ENCODE measurements at places on chromosomes 5 and 9.
A peak's percentile ranks its signal among the peaks of the same experiment; 100 is the strongest.

DNA sequence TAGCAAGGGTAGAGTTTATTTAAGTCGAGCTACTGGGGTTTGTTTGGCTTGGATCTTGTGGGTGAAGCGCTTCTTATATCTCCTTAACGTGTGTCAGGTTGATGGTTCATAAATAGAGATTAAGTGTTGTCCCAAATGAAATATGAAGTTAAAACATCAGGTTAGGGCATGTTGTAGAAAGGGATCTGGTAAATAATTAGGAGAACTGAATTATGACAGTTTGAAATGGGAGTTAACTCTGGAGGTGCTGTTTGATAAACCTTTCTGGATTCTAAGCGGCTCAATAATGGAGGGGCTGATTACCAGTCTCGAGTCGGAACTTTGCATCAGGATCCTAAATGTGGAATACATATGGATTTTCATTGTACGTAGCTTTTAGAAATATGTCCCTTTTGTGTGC, 717.0 kb upstream of the WWC1 start:
- no peak for DNase-seq

GRCh38 chr9:121839726-121840500, 188.5 kb downstream of the DAB2IP start:
- no peak for DNase-seq

- no peak for DNase-seq
Observed at GRCh38 chr5:74336297-74336696, 304.2 kb downstream of the ENC1 start.

- no peak for DNase-seq
Observed at GRCh38 chr5:151717416-151717815, 30.7 kb upstream of the SPARC start.

DNA sequence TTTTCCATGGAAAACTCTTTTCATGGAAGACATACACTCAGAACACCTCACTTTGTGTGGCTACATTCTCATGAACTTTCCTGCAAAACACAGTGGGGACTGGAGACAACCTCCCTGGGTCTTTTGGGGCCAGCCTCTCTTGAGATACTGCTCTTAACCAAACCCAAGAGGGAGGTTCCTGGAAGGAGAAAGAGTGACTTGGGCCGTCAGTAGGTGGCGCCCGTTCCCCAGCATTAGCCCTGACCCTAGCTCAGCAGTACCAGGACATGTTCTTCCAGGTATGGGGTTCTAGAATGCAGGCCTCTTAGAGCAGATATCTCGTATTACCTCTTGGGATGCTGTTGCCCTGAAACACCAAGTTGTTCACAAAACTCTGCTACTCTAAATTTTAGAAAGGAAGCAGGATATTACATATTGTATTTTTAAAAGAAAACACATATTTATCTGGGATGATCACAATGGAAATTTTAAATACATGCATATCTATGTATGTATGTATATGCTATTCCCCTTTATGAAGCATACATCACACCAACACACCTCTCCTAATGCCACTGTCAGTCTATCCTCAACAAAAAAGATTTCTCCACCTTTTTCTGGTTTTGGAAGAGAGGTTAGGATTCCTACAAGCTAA, 15.8 kb upstream of the GLIS3 start:
- peak; percentile 34 for DNase-seq

GRCh38 chr5:143445776-143446175, 42.3 kb upstream of the NR3C1 start:
- DNase-seq: no peak

DNA sequence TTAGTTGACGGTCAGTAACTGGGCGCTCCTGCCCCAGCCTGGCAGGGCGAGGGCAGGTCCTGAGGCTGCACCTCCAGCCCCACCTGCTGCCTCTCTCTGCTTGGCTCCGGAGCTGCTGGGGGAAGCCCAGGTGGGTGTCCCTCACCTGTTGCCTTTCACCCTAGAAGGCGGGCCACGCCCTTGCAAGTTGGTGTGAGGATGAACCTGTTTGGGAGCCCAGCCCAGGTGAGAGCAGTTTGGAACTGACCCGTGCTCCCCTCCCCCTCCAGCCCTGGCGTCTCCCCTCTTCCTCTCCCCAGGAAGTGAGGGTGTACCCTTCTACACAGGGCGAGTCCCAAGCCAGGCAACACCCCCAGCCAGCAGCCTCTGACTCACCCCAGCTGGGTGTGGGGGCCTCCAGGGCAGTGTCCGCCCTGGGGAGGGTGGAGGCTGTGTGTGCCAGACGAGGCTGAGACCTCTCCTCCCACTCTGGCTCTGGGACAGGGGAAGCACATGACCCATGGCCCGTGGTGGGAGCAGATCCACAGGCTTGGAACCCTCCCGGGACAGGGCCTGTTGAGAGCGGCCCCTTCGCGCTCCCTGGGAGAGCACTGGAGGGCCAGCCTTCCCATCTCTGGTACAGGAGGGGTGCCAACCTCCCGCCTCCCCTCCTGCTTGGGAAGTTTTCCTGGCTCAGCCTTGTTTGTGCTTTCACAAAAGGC, 10.4 kb downstream of the LRRC8A start:
- DNase-seq: peak; percentile 94

GRCh38 chr9:136544964-136545691, 720 bp downstream of the NOTCH1 start:
- no peak for DNase-seq

DNA sequence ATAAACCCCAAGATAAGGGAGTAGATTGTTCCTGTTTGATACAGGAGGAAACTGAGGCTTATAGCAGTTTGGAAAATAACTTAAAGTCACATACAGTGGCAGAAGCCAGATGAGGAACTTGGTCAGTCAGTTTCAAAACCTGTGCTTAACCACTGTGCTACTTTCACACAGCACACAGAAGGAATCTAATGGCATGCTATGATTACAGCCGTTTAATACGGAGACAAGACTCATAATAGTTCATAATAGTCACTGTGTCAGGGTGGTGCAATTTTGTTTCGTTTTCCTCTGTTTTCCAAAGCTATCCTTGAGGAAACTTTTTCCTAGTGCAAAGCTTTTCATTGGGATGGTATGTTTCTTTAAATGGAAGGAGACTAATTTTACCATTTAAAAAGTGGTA, 112.3 kb downstream of the GCNT1 start:
- DNase-seq: no peak

GRCh38 chr9:86488794-86489193, 134.6 kb upstream of the TUT7 start:
- no peak for DNase-seq

GRCh38 chr5:132483661-132484390, 6.7 kb downstream of the IRF1 start:
- no peak for DNase-seq

GRCh38 chr5:147451193-147451592, 58.7 kb downstream of the DPYSL3 start:
- no peak for DNase-seq

DNA sequence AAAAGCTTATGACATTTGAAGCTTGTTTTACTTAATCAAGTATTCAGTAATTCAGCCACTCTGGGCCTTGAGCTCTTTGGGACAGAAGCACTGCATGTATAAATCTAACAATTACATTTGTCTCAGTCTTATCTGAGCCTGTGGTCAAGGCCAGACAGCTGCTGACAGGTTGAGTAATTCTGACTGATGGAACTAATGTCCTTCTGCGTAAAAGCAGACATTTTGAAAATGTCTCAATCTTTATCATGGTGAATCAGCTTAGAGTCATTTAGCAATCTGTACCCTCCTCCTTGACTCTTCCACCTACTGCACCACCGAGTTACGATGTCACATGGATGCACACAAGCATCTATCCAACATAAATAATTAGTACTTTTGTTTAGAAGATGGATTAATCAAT, 400.0 kb downstream of the ARRDC3 start:
- DNase-seq: no peak

DNA sequence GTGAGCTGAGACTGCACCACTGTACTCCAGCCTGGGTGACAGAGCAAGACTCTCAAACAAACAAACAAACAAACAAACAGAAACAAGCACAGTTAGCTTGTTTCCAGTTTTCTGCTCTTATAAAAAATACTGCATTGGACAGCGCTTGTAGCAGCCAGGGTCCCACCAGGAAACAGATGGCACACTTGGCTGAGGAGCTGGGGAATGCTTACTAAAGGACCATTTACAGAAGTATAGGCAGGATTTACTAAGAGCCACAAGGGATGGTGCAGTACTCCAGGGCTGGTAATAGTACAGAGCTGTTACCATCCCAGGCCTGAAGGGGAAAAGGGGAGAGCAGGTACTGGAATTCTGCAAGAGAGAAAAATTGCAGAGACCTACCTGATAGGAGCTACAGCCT, 5.2 kb upstream of the ANKS6 start:
- no peak for DNase-seq

GRCh38 chr9:98010445-98010844, 27.3 kb downstream of the ANP32B start:
- no peak for DNase-seq

DNA sequence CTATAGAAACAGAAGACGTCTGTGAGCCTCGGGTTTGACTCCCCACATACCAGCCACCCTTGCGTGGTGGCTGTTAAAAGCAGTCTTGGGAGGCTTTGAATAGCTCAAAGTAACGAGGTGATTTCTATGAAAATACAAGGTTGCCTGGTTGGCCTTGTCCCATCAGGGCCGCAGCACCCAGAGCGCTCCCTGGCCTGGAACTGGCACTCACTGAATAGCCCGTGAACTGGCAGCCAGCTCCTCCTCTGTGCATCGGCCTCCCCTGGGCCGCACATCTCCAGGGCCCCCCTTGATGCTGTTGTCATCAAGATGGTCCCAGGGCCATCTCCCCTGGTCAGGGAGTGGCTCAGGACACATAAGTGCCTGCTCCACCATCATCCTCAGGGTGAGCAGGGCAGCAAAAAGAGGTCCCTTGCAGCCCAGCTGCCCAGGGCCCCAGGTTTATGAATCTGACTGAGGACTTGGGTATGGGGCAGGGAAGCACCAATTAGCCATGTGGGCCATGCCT, 144.6 kb upstream of the PPP1R26 start:
- no peak for DNase-seq

- no peak for DNase-seq
Observed at GRCh38 chr5:80122579-80122978, 87.4 kb downstream of the THBS4 start.

DNA sequence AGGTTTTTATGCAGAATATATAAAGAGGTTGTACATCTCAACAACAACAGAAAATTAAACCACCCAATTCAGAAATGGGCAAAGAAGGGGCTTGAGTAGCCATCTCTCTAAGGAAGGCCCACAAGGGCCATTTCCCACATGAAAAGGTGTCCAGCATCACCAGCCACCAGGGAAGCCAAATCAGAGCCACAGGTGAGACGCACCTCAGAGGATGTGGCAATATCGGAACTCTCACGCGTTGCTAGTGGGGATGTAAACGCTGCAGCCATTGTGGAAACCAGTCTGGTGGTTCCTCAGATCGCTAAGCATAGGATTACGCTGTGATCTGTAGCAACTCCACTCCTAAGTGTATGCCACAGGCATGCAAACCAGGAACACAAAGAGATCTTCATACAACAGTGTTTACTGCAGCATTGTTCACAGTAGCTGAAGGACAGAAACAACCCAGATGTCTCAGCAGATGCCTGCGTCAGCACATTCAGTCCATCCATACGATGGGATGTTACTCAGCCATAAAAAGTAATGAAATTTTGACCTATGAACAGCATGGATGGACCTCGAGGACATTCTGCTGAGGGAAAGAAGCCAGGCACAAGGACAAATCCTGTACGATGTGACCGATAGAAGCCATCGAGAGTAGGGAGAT, 84.3 kb upstream of the CACNA1B start:
- DNase-seq: no peak

GRCh38 chr5:62578540-62578939, at the start of gene LRRC70:
LRRC70 (plus strand) TSS chr5:62578819; CDS start chr5:62579439, 620 bp downstream.
- no peak for DNase-seq

DNA sequence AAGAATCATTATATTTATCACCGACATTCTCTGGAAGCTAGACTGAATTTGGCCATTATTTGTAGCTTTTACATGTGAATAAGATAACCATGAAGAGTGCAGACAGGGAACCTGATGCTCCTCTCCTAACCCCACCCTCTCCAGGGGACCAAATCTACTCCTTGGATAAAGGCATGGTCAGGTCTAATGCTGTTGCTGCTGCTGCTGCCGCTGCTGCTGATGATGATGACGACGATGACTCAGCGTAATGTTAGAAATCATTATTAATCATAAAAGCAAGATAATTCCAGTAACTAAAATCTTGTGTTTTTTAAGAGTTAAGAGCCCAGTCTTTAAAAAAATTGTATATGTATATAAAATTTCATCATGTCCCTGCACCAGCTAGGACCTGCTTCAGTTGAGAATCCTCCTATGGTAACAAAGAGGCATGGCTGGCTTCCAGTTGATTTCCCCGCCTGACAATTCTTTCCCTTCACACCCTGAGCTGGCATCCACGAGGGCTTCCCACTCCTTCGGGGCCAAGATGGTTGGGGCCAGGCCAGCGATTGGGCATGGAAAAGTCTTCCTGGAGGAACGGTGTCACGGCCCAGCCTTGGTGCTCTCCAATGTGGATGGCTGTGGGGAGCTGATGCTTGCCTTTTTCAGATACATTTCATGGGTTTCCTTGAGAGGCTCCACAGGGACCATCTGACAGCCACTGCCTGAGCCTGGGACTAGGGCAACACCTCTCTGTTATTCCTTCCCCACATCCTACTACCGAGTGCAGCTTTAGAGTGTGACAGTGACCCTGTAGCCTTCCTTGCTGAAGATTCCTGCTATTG, 400.0 kb downstream of the CTNND2 start:
- DNase-seq: no peak

DNA sequence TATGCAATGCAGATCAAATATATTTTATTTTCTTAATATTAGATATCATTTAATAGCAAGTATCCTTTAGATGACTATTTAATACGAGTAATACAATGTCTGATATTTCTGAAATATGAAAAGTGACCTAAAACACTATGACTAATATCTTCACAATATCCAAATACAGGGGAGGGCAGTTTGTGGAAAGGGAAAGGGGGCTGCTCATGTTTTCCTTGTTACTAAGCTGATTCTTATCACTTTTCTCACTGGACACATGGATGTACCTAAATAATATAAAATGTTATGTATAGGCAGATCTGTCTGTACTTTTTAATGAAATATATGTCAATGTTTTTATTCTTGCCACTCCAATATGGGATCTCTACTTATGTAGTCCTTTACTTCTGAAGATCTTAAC, 1879.1 kb upstream of the ACO1 start:
- no peak for DNase-seq

- DNase-seq: no peak
Observed at GRCh38 chr9:15178631-15179030, 128.4 kb downstream of the TTC39B start.

DNA sequence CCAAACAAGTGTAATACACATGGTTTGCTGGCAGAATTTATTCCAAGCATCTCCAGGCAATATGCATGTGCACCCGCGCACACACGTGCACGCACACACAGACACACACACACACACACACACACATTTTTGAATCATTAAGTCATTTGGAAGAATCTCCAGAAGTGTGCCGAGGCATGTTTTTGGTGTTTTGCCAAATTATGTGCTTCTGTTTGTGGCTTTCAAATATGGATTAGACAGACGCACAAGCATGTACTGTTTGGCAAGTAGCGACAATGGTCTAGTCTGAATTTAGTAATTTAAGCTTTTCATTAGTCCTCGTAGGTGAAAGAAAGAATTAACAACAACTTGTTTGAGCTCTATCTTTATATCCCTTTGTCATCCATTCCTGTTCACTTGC, 36.7 kb downstream of the NFIB start:
- no peak for DNase-seq
